ENCODE measurements at places on chromosomes 7 and 10. TPM values are rescaled to one million over a fixed set of nuclear protein-coding genes. Genes with fewer than 3 reads are reported as not detected.

The ASIC3 gene
- total RNA-seq, result 1.0 TPM

The ECHDC3 gene
- 17.6 TPM for total RNA-seq

GRCh38 chr10:124296121-124296812, 122.5 kb downstream of the OAT start:
- no peak overlapping the region for H3K4me3 ChIP-seq
- no peaks in the 10 kb centered on the region for H3K27me3 ChIP-seq
- no peaks in the 10 kb centered on the region for H3K36me3 ChIP-seq
- no peak for DNase-seq
- H3K27ac ChIP-seq, result no peak overlapping the region

DNA sequence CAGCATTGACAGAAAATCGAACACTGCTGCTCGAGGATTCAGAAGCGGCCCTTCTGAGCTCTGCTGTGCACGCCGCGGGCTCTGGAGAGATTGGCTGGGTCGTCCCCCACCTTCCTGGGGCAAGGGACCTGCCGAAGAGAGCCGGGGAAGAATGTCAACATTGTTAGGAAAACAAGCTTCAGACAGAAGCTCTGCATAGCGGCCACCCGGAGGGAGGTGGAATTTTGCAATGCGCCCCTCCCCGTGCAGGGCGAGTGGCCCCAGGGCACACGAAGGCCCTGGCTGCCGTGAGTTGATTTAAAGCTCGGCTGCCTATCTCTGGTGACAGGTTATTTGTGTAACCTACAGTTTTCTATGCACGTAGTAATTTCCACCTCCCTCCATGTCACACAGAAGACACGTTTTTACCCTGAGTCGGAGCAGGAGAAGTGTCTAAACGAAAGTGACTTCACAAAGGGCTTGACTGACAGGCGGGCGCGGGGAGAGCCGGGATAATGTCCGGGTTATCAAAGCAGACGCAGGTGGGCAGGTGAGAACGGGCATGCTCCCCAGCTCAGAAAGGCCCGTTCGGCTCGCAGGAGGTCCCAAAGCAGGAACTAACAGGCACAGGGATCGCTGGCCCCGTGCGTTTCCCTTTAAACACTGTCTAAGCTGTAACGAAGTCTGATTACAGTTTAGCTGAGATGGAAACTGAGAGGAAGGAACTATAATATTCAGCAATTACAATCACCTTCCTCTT, 84.6 kb downstream of the PDGFA start:
- no peaks in the 10 kb centered on the region for H3K4me1 ChIP-seq
- peak; percentile 50 for DNase-seq
- no peaks in the 10 kb centered on the region for H3K27me3 ChIP-seq

- H3K27me3 ChIP-seq, result no peaks in the 10 kb centered on the region
- no peaks in the 10 kb centered on the region for H3K4me1 ChIP-seq
- no peak overlapping the region for H3K27ac ChIP-seq
- H3K4me3 ChIP-seq, result no peak overlapping the region
- no peak for DNase-seq
These were observed 548.5 kb upstream of the NRP1 start for GRCh38 chr10:33882996-33883395.

DNA sequence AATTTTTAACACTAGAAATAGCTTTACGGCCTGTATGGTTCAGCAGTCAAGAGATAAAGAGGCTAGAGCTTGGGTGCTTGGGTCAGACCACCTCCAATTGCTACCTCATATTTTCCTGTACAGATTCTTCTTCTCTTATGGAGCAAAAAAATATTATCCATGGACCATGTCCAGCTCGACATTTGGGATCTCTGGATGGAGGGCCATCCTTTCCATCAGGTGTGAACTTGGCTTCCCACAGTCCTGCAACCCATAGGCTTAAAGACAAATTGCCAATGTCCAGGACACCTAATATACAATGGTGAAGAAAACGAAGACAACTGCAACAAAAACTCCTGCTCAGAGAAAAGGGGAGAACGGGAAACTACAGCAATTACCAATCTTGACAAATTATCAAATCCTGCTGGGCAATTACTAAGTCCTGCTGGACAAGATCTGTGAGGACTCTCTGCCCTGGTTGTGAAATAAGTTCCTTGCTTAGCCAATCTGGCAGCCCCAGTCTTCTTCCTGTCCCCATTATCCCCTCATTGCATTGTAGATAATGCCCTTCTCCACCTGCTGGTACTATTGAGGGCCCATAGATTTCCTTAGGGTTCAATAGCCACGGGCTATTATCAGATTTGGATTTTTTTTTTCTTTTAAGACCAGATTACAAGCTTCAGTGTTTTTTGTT, 42.0 kb upstream of the BRAF start:
- DNase-seq, result no peak
- no peaks in the 10 kb centered on the region for H3K36me3 ChIP-seq
- no peaks in the 10 kb centered on the region for H3K4me1 ChIP-seq
- H3K4me3 ChIP-seq, result no peak overlapping the region
- no peak overlapping the region for H3K27ac ChIP-seq
- H3K27me3 ChIP-seq, result no peaks in the 10 kb centered on the region

Data from colonic mucosa (tissue), 4 donors.